ENCODE measurements at places on chromosomes 7 and 10.

DNA sequence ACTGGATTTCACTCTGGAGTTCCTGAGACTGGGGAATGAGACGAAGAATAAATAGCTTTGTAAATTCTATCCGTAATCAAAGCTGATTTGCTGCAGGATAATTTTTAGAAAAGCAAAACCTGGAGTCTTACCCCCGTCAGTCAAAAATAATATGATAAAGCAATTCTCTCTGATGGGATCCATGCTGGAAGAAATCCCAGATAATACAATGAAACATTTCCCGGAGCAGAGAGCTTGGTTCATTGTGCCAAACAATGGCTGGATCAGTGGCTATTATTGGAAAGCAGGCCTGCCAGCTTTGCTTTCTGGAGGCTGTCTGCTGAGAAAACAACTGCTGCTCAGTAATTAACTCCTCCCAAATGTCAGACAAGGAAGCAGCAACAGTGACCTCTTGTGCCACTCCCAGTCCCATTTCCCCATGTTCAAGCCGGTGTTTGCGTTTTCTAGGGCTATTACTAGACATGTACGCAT, 609.4 kb upstream of the PCDH15 start:
- no peak for DNase-seq

DNA sequence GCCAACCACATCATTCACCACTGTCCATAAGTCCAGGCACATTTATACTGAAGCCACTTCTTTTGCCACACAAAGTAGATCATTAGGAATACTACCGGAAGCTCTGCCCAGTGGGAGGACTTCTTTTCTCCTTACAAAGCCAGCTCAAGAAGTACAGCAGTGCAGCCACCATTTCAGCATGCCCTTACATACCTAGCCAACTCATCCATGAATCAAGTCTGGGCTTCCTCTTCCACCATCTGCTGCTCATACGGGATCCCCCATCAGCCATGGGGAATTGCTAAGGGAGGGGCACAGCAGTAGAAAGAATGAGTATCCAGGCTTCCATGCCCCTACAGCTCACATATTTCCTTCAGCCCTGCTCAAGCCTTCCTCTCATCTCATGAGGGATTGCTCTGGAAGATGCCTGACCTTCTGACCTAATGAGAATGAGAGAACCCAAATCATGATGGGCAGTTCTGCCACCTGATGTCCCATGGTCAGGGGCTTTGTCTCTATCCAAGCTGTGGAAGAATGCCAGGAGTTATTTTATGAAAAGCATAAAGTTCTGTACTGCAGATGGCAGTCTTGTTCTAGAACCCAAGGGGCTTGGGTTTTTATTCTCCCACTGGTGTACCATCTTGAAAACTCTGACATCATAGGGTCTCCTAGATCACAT, 39.5 kb downstream of the ACSM6 start:
- no peak for DNase-seq

DNA sequence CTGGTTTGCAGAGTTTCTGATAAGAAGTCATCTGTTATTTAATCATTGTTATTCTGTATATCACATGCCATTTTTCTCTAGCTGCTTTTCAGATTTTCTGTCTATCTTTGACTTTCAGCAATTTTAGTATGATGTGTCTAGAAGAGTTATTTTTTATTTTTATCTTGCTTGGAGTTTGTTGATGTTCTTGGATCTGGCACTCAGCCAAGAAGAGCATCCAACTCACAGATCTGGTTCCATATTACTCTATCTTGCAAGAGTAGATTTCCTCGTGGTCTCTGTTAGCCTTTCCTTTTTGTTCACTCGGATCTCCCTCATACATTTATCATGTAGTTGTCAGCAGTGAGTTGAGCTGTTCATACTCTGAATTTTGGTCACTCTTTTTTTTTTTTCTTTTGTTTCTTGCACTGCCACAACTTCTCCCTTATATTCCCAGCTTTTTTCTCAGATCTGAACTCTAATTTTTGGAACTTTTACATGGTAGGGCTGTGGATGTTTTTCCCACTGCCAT, 54.8 kb upstream of the CALCR start:
- DNase-seq = no peak

DNA sequence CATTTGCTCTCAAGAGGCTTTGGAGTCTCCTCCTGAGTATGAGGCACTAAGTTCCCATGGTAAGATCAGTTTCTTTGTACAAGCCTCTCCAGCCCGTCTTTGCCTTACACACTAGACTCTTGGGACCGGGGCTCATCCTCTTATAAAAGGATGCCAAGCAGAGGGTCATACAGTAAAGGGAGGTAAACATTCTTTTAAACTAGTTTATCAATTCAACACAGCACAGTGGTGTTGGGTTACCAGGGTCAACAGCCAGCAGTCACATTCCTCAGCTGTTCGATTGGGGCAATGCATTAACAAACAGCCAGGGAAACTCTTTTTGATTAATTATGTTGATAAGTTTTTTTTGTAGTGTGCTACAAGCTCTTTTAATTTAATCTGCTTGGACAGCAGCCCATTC, 37.8 kb downstream of the HHEX start:
- DNase-seq = no peak

GRCh38 chr7:134963036-134963435, 23.3 kb upstream of the AGBL3 start:
- no peak for DNase-seq

GRCh38 chr10:10869592-10869991, 148.1 kb upstream of the CELF2 start:
- DNase-seq = no peak

DNA sequence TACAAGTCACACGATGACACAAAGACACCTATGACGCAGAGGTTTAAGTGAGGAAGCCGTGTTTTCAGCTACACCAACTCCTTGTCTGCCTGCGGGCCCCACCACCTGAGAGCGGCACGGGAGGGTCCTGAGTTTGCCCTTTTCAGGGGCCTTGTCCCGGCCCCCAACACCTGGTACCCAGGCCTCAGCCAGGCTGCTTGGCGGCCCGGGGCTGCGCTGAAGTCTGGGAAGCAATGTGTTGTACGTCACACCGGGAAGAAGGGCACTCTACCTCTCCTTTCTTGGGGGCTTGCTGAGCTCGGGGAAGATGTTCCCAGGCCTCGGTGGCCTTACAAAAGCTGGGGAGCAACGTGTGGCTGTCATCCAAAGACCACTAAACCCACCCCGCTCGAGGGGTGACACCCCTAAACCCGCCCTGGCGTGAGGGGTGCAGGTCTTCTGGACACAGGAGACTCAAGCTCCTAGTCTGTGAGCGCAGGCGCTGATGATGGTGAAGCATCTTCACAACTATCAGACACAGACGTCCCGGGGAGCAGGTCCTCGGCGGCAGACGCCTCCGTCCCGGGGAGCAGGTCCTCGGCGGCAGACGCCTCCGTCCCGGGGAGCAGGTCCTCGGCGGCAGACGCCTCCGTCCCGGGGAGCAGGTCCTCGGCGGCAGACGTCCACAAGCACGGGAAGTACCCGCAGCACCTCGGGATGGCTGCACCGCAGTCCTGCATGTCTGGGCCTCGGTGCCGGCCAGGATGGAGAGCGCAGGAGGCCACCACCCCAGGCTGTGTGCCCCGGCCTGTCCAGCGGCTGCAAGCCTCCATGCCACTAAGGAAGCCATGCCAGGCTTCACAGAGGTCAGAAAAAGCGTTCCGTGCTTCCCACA, 15.4 kb downstream of the CFAP46 start:
- DNase-seq = no peak

DNA sequence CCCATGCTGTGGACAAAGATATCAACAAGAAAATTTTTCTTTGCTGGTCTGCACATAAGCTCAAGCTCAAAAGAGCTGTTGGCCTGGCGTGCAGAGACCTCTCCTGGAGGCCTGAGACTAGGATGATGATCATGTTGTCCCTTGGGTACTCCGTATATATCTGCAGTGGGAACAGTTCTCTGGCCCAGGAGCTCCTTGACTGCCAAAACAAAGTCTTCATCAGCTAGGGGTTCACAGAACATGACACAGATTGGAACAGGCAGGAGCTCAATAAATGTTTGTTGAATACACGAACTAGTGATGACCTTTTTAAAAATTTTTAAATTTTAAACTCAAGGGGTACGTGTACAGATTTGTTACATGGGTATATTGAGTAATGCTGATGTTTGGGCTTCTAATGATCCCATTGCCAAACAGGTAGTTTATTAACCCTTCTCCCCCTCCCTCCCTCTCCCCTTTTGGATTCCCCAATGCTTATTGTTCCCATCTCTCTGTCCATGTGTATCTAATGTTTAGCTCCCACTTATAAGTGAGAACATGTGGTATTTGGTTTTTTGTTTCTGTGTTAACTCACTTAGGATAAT, 49.1 kb downstream of the ZNF783 start:
- no peak for DNase-seq

- DNase-seq = no peak
These were observed 136.3 kb upstream of the TMEM72 start for GRCh38 chr10:44774676-44775401.

- DNase-seq = no peak
These were observed 101.6 kb downstream of the DNAJB6 start for GRCh38 chr7:157438121-157439025.

DNA sequence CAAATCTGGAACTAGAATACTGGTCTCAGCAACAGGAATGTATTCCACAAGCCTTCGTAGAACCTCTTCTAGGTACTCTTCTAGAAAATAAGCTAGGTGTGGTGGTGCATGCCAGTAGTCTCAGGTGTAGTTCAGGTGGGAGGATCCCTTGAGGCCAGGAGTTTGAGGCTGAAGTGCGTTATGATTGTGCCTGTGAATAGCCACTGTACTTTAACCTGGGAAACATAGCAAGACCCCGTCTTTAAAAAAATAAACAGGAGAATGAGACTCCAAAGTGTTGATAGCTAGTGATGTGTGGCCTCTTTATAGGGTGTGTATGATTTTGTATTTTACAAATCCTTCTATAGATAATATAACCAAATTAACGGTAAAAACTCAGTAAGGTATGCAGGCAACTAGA, 1.5 kb upstream of the ZNF775 start:
- DNase-seq = no peak

DNA sequence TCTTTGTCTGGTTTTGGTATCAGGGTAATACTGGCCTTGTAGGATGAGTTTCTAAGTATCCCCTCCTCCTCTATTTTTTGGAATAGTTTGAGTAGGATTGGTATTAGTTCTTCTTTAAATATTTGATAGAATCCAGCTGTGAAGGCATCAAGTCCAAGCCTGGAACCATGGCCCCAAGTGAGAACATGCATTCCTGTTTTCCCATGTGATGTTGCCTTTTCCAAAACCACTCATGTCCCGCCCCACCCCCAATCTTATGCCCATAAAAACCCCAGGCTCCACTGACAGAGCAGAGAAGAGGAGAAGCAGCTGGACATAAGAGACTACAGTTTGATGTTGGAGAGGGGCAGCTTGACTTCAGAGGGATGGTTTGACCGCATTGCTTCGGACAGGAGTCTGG, 71.2 kb downstream of the MINPP1 start:
- no peak for DNase-seq

GRCh38 chr10:11856678-11857077, 33.5 kb downstream of the PROSER2 start:
- no peak for DNase-seq

DNA sequence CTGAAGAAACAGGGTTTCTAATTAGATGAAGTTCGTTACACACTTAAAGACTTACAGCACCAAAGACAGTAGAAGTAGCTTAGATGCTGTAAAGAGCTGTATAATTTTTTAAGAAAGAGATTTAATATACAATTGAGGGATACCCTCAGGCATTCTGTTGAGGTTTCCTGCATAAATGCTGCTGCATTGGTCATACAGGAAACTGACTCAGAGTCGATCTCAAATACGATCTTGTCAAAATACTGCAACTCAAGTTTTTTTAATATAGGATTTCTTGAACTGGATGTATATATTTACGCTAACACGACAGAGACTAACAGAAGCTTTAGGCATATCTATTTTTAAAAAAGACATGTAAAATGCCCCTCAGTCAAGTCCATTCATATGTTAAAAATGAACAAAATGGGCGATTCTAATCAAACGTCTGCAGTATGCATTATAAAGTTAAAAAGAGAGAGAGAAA, 2.4 kb upstream of the ARID5B start:
- DNase-seq = no peak

- no peak for DNase-seq
These were observed 610.1 kb downstream of the LRMDA start for GRCh38 chr10:76041551-76041950.

GRCh38 chr7:147296986-147297385, 1180.4 kb downstream of the CNTNAP2 start:
- DNase-seq = no peak

- no peak for DNase-seq
These were observed 27.0 kb upstream of the ZPBP start for GRCh38 chr7:50119815-50120637.

DNA sequence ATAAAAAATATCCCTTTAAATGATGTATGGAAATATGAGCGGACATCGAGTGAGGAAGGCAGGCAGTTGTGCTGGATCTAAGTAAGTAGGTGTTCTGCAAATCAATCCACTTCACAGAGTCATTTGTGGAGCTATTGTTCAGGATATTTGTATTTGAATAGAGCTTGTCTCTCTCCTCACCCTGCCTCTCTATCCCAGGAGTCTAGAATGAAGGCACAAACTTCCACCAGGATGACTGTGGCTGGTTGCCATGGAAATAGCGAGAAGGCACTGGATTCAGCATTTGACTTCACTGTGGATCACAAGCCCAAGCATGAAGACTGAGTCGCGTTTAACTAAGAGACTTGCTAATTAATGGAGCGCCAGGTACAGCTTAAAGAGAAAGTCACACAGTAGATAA, 53.2 kb downstream of the NPY start:
- DNase-seq = no peak

- DNase-seq = no peak
These were observed 16.3 kb downstream of the CUBN start for GRCh38 chr10:17113346-17113745.

DNA sequence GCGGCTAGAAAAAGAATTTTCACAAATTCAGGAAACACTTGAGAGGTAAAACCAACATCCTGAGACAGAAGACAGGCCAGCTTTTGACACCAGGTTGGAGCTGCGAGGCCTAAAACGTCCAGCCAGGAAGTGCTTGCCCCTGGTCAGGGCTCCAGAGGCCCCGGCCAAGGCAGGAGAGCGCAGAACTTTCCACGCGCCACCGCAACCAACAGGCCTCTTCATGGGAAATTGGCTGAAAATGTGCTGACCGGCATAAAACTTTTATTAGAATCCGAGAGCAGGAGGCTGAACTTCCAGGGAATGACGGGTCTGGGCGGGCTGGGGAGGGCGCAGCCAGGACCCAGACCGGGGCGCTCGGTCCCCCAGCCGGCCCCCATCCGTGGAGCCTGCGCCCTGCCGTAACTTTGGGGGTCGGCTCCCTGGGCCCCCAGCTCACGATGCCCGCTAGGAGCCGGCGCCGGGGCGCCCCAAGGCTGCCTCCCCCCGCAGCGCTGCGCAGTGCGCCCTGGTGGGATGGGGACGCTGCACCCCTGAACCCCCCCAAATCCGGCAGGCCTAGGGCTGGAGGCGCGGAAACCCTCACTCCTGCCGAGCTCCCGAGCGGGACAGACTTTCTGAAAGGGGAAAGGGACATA, 414.0 kb upstream of the MKI67 start:
- DNase-seq = no peak

- DNase-seq = no peak
These were observed 529.9 kb downstream of the XPNPEP1 start for GRCh38 chr10:109393425-109393824.

DNA sequence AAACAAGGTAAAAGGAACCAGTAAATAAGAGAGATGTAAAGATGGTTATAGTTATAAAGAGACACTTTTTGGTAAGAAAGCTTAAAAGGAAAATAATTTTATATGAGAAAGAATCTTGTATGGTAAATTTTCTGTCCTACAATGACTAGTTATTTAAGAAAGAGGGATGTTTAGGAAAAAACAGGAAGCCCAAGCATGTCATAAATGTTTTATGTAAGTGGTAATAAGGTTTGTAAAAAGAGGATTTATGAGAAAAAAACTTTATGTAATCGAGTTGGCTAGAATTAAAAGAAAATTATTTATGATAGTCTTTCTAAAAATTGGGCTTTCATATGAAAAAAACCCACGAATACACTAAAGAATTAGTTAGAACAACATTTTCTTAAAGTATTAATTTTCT, 34.2 kb upstream of the CREB3L2 start:
- no peak for DNase-seq
